Natural killer cell (primary cell): ENCODE measurements at places on chromosomes 7 and 10. TPM values are rescaled to one million over a fixed set of nuclear protein-coding genes. Genes with fewer than 3 reads are reported as not detected.

GRCh38 chr10:3111621-3112163 is 44.3 kb downstream of the PFKP start:
- DNase-seq: no peak
- H3K36me3 ChIP-seq: peaks cover 61% of the 10 kb centered on the region
- no peaks in the 10 kb centered on the region for H3K27me3 ChIP-seq
- H3K4me3 ChIP-seq: no peak overlapping the region

GRCh38 chr10:106500925-106501525 is 663.5 kb downstream of the SORCS1 start:
- H3K36me3 ChIP-seq: no peaks in the 10 kb centered on the region
- no peak overlapping the region for H3K27ac ChIP-seq
- no peaks in the 10 kb centered on the region for H3K27me3 ChIP-seq

DNA sequence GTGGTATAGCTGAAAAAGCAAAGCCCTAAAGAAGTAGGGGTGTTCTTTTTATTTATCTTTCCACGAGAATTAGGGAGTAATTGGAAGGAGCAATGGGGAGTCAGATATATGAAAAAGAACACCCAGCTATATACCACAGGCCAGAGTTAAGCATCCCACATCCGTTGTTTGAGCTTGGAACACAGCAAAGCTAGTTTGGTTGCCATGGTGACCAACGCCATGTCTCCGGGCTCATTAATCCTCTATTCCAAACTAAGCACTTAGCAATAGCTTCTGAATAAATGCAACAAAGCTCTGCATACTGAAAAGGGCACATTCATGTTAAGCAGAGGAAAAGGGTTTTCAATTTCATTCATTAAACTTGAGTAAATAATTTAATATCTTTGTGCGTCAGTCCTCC is 23.5 kb downstream of the ASB4 start:
- H3K27ac ChIP-seq: no peak overlapping the region
- no peaks in the 10 kb centered on the region for H3K27me3 ChIP-seq
- no peak overlapping the region for H3K4me3 ChIP-seq
- no peaks in the 10 kb centered on the region for H3K36me3 ChIP-seq

GRCh38 chr10:124092250-124092859 is 1.0 kb downstream of the CHST15 start:
- DNase-seq: peak; percentile 19
- peaks cover 20% of the 10 kb centered on the region for H3K4me1 ChIP-seq
- H3K27me3 ChIP-seq: peaks cover 18% of the 10 kb centered on the region

DNA sequence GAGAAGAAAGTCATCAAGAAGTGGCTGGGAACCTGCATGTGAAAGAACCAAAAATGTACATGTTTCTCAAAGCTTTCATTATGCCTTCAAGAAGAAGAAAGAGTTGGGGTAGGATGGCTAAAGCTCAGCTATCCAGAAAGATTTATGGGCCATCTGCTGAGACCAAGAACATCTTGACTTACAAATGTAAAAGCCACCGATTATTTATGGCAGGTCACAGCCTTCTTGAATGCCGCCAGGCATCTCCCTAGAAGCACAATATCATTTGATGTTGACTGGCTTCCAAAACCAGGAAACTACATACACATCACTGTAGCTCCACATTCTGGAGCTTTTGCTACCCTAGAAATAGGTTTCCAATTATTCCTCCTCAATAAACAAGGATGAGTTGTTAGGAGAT is 254.2 kb upstream of the AOAH start:
- DNase-seq: no peak
- H3K4me1 ChIP-seq: no peaks in the 10 kb centered on the region
- H3K36me3 ChIP-seq: no peaks in the 10 kb centered on the region
- H3K27ac ChIP-seq: no peak overlapping the region
- H3K4me3 ChIP-seq: no peak overlapping the region

- no peak overlapping the region for H3K27ac ChIP-seq
- H3K4me1 ChIP-seq: peaks cover 2% of the 10 kb centered on the region
- H3K36me3 ChIP-seq: peaks cover 80% of the 10 kb centered on the region
- no peak for DNase-seq
Measured at GRCh38 chr7:148791546-148791945, 92.5 kb downstream of the EZH2 start.

DNA sequence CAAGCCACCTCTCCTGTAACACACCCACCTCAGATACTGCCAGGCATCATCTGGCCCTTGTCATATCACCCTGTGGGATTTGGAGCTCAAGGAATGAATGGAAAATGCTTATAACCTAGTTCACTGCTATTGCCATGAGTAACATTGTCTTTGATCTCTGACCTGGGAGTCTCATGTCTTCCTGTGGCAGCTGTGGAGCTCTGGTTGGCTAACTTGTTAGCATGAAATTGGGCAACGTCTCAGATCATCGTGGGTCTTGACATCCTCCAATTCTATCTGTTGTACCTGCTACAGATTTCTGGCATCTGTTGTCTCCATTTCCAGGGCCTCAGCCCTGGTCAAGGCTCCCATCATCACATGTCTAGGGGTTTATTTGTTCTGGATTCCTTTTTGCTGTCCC is 2.2 kb upstream of the TMEM270 start:
- no peaks in the 10 kb centered on the region for H3K36me3 ChIP-seq
- H3K27me3 ChIP-seq: no peaks in the 10 kb centered on the region
- no peak overlapping the region for H3K4me3 ChIP-seq
- DNase-seq: no peak
- H3K27ac ChIP-seq: no peak overlapping the region

DNA sequence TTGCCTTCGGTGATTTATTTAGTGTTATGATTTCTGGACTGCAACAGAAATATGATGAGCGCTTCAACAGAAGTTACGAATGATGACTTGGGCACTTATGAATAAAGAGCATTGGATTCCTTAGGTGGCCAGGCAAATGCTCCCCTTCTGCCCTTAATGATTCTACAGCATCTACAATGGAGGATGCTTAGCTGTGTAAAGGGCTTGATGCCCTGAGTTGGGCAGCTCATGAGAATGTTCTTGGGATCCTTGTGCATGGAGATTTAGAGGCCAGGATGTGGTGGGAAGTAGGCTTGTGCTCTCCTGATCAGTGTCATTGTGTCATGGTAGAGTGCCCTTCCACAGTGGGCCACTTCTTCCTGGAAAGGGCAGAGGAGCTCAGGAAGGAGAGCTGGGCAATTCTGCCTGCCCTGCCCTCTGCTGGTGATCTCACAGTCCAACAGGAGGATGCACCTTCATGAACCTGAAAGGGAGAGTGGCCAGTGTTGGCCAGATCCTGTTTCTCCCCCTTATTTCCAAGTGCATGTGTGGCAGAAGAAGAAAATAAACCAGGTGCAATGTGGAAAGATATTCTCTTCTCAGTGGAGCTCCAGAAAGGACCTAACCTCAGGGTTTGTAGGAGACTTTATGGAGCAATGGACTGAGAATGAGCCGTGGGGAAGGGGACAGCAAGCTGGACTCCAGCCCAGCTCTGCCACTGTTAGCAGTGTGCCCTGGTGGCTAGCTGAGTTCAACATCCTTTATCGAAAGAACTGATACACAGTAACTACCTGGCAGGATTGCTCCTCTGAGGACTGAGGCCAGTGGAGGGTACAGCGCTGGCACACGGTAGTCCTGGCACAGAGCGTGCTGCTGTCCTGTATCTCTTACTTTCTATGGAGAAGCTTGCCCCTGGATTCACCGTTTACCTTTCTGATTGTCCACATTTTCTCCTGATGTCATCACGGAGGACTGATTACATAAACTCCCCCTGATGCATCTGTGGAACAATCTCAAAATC is 182.9 kb downstream of the BMPER start:
- H3K27me3 ChIP-seq: no peaks in the 10 kb centered on the region
- H3K4me3 ChIP-seq: no peak overlapping the region
- H3K27ac ChIP-seq: no peak overlapping the region
- H3K4me1 ChIP-seq: no peaks in the 10 kb centered on the region
- no peak for DNase-seq

- H3K27ac ChIP-seq: no peak overlapping the region
- DNase-seq: no peak
- peaks cover 55% of the 10 kb centered on the region for H3K36me3 ChIP-seq
- no peaks in the 10 kb centered on the region for H3K4me1 ChIP-seq
Measured at GRCh38 chr10:102163342-102163989, 11.3 kb downstream of the NOLC1 start.

- H3K4me3 ChIP-seq: no peak overlapping the region
- no peak overlapping the region for H3K27ac ChIP-seq
- H3K4me1 ChIP-seq: no peaks in the 10 kb centered on the region
- no peak for DNase-seq
- no peaks in the 10 kb centered on the region for H3K27me3 ChIP-seq
Measured at GRCh38 chr10:69761320-69761719, 40.4 kb upstream of the COL13A1 start.

GRCh38 chr10:69961881-69962745 is 90.5 kb upstream of the MACROH2A2 start:
- no peaks in the 10 kb centered on the region for H3K27me3 ChIP-seq
- peaks cover 12% of the 10 kb centered on the region for H3K4me1 ChIP-seq
- DNase-seq: no peak
- no peak overlapping the region for H3K4me3 ChIP-seq
- no peak overlapping the region for H3K27ac ChIP-seq
- H3K36me3 ChIP-seq: no peaks in the 10 kb centered on the region

Gene GPR85
- not detected for total RNA-seq

Gene DDC
- total RNA-seq: not detected
